Astrocyte (in vitro differentiated cells and primary cell): ENCODE measurements at places on chromosomes 3 and 15. TPM values are rescaled to one million over a fixed set of nuclear protein-coding genes. Genes with fewer than 3 reads are reported as not detected.

The SKIC8 gene
- total RNA-seq, result 43.6 and 46.3 TPM in 2 replicates

The GNAT1 gene
- not detected in 2 replicates for total RNA-seq

The OXTR gene
- total RNA-seq, result 2.2 and 3.0 TPM in 2 replicates

The ITIH1 gene
- total RNA-seq, result not detected in 2 replicates

The SCN5A gene
- total RNA-seq, result 2.3 and 3.3 TPM in 2 replicates

The CHRNA7 gene
- total RNA-seq, result 1.5 and 1.9 TPM in 2 replicates

The GPR62 gene
- not detected in 2 replicates for total RNA-seq

The PROS1 gene
- 11.5 and 13.4 TPM in 2 replicates for total RNA-seq

The MYL3 gene
- total RNA-seq, result 0.43 and 0.89 TPM in 2 replicates

The MKRN3 gene
- not detected in 2 replicates for total RNA-seq

The ARNT2 gene
- total RNA-seq, result 2.7 and 3.5 TPM in 2 replicates

The GRAMD2A gene
- 0.68 and 0.77 TPM in 2 replicates for total RNA-seq

The DNASE1L3 gene
- total RNA-seq, result not detected in 2 replicates

The NMD3 gene
- total RNA-seq, result 77.6 and 87.3 TPM in 2 replicates

The GLDN gene
- 0.09 TPM in 1 of 2 replicates, not detected in the other for total RNA-seq

The PLCB2 gene
- total RNA-seq, result 1.7 and 3.7 TPM in 2 replicates

The TMEM43 gene
- 76.7 and 79.2 TPM in 2 replicates for total RNA-seq

The GUCA1C gene
- not detected in 2 replicates for total RNA-seq

The ADAMTSL3 gene
- total RNA-seq, result 2.4 and 3.0 TPM in 2 replicates

The STAC gene
- total RNA-seq, result 7.1 and 9.4 TPM in 2 replicates

The FEZF2 gene
- total RNA-seq, result not detected in 2 replicates

The SNTN gene
- total RNA-seq, result not detected in 2 replicates

The SLMAP gene
- total RNA-seq, result 68.7 and 71.4 TPM in 2 replicates

The ANKRD63 gene
- total RNA-seq, result not detected in 2 replicates

The C3orf52 gene
- 21.3 and 21.9 TPM in 2 replicates for total RNA-seq

The ARL14 gene
- total RNA-seq, result 0.16 and 0.22 TPM in 2 replicates

The CMTM7 gene
- total RNA-seq, result 19.7 and 23.9 TPM in 2 replicates

The TRIP4 gene
- total RNA-seq, result 32.0 and 40.7 TPM in 2 replicates

The ATP13A5 gene
- total RNA-seq, result not detected in 2 replicates

The CCR1 gene
- 0.20 and 0.41 TPM in 2 replicates for total RNA-seq

The NMNAT3 gene
- 1.3 and 2.5 TPM in 2 replicates for total RNA-seq

The EFCC1 gene
- total RNA-seq, result not detected in 2 replicates

The C3orf33 gene
- 2.4 and 3.2 TPM in 2 replicates for total RNA-seq

The C15orf62 gene
- 0.19 TPM in 1 of 2 replicates, not detected in the other for total RNA-seq

The ANKRD34C gene
- 0.05 TPM in 1 of 2 replicates, not detected in the other for total RNA-seq

The CPN2 gene
- total RNA-seq, result not detected in 2 replicates

The CHST14 gene
- 25.7 and 26.4 TPM in 2 replicates for total RNA-seq

The GOLGA6B gene
- 0.36 TPM in 1 of 2 replicates, not detected in the other for total RNA-seq

The PAQR9 gene
- total RNA-seq, result 0.22 and 0.23 TPM in 2 replicates

The ADGRG7 gene
- total RNA-seq, result not detected in 2 replicates

The CTDSPL gene
- total RNA-seq, result 32.9 and 37.9 TPM in 2 replicates

The ALDH1L1 gene
- not detected in 2 replicates for total RNA-seq
